Iris pigment epithelial cell (primary cell): ENCODE measurements at places on chromosomes 5 and 9.

DNA sequence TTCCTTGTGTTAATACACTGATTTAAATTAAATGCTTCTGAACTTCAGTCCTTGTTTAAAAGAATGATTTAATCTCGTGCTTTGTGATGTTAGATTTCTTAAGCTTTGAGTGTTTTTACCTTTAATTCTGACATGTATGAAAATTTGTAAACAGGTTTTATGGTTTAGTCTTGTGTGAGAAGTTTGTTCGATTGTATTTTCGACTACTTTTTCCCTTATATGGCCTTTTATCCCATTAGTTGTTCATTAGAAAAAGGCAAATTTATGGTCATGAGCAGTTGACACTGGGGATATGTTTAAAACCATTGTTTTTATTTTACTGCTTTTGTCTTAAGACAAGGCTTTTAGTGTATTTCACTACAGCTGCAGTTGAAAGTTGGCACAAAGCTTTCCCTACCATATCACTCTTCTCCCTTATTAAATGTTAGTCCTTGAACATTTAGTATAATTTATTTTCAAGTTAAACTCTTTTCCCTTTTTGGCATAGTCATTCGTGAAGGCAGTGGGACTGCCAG is 3.3 kb downstream of the UBE2R2 start:
- DNase-seq: no peak

DNA sequence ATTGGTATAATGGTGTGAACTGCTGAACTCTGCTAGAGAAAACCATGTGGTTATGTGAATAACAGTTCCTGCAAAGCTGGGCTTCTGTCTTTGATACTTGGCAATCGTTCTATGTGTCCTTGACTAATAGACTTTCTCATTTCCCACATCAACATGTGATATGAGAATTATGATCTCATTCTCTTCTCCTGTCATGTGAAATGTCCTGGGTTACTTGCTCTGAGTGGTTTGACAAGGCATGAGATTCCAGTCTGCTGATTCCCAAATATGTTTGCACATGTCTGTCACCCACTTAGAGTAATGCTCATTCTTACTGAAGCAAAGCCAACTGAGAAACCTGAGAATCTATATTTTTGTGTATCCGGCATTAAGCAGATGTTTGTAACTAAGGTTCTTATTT is 141.2 kb downstream of the PARP8 start:
- DNase-seq: peak; percentile 1

DNA sequence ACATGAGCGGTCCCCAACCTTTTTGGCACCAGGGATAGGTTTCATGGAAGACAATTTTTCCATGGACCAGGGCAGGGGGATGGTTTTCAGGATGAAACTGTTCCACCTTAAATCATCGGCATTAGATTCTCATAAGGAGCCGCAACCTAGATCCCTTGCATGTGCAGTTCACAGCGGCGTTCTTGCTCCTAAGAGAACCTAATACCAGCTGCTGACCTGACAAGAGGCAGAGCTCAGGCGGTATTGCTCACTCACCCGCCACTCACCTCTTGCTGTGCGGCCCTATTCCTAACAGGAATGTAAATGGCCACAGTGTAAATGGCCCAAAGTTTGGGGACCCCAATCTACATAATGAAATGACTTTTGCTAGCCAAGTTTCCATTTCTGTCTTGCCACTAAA is 3.1 kb upstream of the PLIN2 start:
- no peak for DNase-seq

DNA sequence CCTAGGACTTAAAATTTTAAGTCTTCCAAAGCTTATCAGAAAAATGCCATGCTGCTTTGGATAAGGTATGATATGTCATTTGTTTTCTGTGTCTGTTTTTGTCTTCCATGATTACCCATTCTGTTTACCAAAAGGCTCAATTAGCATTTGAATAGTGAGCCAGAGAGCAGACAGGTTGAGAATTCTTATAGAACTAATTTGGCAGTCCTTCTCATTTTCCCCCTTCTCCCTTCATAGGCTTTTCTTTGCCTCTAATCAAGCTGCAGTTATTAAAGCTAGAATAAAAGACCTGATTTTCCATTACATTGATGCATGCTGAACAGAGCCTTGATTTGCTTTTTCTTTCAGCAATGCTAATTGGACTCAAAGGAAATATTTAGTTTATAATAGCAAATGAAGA is 993.0 kb downstream of the MAT2B start:
- DNase-seq: no peak

- DNase-seq: peak; percentile 89
Observed at GRCh38 chr9:77063645-77064285, 44.3 kb downstream of the FOXB2 start.

DNA sequence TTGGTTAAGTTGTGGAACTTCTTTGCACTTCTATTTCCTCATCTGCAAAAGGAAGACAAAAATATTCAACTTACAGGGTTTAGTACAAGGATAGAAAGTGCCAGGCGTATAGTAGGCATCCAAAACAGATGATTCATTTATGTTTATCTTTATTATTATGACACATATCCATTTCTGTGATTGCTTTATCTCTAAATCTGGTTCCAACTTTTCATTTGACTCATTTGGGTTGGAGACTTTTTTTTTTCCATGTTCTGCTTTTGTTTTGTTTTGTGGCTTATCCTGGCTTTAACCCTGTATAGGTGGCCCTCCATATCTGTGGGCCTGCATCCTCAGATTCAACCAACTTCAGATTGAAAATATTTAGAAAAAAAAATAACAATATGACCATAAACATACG is 186.7 kb upstream of the SLC24A2 start:
- peak; percentile 23 for DNase-seq

GRCh38 chr5:130290219-130290618 is 386.0 kb downstream of the CHSY3 start:
- no peak for DNase-seq

GRCh38 chr5:172979778-172980177 is 3.8 kb upstream of the ATP6V0E1 start:
- peak; percentile 74 for DNase-seq

DNA sequence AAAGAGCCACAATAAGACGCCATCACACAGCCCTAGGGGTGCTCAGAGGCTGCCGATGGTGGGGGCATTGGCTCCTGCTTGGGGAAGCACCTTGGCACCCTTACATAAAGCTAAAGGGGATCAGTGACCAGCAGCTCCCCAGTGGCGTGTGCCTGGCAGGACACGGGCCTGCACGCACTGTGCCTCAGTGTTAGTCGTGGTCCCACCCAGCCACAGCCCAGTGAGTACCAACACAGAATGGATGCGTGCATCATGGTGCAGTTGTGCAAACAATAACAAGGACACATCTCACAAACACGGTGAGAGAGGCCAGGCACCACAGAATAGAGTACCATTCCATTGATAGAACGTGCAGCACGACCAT is 103.2 kb downstream of the WNK2 start:
- DNase-seq: no peak

GRCh38 chr5:24188216-24188925 is 456.4 kb downstream of the CDH10 start:
- DNase-seq: peak; percentile 10

DNA sequence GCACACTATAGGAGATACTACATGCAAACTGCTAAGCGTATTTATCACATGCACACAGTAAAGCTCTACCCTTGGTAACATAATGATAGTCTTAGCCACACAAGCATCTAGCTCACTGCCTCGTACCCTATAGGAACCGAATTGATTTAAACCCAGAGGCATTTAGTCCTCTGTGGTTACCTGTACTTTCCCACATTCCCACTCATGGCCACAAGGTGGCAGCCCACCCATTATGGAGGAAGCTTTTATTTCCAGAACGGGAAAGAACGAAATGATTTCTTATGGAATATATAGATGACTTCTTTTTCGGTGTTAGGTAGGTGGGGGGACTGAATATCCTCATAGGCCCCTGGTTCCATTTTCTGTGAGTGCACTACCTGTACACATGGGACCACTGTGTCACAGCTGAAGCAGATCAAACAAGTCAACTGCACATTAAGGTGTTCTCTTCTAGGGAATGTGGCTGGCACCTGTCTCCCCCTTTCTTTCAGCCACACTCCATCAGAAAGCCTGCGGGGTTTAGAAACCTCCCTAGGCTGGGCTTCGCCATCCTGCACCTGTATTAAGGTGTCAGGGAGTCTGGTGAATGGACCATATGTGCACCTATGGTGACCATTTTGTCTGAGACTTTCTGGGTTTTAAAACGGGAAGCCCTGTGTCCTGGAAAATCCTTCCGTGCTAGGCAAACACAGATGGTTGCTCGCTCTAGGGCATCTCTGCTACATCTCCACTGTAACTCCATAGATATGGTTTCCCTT is 313.2 kb downstream of the SLIT3 start:
- peak; percentile 59 for DNase-seq

GRCh38 chr9:110452227-110452801 is 114.7 kb upstream of the TXNDC8 start:
- DNase-seq: peak; percentile 16

DNA sequence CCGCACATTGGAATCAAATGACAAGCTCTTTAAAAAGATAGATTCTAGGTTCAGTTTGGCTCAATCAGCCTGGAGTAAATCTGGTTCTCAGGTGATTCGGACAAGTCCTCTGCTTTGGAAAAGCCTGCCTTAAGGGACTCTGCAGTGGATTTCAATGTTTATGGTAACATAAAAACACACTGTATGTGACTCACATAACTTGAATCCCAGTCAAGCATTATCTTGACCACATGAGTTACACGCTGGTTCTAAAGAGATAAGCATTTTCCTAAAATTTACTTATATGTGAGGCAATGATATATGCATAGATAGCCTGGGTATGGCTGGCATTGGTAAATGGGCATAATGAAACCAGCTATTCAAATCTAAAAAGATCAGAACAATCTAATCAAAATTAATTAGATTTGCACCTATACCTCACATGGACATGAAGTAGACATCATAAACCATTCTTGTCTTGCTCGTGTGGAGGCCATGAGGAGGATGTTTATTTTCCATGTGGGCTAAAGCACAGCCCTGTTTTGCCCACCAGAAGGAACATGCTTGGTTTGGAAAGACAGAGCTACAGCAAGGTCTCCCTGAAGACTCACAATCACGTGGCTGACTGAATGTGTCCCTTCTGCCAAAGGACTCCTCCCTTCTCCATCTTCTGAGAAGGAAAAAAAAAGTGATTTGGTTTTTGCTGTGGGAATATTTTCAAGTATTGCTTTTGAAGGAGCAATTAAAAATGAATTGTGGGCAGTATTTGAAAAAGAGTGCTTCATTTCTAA is 351.7 kb downstream of the DIRAS2 start:
- peak; percentile 8 for DNase-seq

DNA sequence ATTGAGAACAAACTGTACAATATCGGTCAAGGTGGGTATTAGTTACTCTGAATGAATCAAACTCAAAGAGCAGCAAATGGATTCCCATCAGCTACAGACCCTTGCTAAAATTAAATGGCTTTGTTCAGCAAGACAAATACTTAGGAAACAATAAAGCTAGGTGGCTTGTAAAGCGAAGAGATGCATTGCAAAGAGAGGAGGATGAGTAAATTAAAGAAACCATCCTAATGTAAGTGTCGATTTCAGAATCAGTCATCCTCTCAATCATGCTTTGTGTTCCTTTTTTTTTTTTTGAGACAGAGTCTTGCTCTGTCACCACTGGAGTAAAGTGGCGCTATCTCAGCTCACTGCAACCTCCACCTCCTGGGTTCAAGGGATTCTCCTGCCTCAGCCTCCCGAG is 359.2 kb upstream of the ZNF462 start:
- no peak for DNase-seq

DNA sequence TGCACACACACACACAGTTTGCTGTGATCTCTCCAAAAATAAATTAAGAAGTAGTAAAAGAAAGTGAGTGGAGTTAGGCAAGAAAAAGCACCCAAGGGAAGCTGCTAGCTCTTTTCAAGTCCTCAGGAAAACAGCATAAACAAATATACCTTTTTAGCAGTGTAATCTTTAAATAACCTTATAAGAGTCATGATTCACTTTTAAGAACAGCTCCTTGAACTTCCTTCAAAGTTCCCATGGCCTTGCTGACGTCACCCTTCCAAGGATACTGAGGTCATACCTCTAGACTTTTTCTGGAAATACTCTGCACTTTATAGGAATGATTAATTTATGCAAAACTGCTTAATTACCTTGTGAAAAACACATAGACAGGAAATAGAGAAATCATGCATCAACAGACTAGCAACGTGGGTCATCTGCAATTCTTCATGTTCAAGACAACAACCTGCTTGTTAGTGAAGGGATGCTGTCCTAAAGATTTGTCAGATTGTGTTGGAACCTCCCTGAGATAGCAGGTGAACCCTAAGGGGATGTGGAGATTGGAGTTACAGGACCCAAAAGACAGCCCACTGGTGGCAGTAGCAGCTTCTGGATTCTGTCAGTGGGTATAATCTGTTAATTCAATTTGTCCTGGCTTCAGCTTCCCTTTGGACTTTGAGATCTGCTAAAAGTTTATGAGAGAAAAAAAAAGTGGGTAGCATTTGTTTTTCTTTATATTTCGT is 229.0 kb downstream of the ELAVL2 start:
- DNase-seq: no peak

DNA sequence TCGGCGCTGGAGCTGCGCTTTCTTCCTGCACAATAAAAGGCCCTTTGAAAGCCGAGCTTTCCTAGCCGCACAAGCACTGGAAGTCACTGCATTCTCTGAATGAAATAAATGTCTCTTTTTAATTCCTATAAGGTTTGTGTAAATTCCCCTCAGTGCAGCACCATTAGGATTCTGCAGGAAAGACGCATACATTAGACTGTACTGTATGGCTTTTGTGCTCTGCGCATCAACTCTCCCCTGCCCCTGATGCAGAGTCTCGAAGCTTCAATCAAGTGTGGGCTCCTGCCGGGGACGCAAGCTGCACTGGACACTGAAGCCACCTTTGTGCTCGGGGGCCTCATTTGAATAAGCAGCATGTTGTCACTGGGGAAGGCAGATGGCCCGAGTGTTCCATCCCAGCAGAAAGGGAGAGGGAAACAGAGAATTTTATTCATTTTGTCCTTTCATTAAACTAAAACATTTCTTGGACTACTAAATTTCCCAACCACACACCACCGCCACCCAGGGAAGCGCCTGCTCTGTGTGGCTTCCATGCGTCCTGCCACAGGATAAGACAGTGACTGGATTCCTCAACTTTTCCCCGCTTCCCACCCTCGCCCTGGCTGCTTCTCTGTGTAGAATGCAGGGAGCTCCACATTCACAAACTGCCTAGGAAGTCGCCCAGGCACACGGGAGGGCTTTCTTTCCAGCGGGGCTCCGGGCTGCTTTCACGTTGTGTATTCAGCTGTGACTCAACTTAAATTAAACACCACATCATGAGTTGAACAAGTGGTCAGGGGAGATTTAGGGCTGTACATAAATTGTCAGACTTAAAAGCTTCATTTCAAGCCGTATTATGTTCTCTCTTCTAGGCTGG is 635.4 kb downstream of the IRX1 start:
- DNase-seq: no peak

DNA sequence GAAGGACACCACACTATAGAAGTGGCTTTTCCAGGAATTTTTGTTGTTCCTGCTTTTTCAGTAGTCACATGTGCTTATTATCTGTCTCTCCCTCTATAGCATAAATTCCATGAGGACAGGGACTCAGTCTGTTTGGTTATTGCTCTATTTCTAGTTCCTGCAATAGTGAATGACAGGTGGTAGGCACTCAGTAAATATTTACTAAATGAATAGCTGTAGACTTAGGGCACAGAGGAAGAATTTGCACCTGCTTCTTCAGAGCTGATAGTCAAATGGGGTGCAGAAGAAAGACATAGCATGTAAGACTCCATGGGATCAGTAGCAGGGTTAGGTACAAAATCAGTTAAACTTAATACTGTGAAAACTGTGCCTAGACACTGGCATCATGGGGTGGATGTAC is 580.2 kb downstream of the CCDC171 start:
- no peak for DNase-seq

- no peak for DNase-seq
Observed at GRCh38 chr9:95202076-95202681, 115.3 kb downstream of the FANCC start.
